ENCODE measurements at places on chromosomes 13 and 19. TPM values are rescaled to one million over a fixed set of nuclear protein-coding genes. Genes with fewer than 3 reads are reported as not detected.

Gene MBD3L2B
- not detected for total RNA-seq

Gene FAM83E
- total RNA-seq, result 0.25 TPM

Gene SLC25A41
- total RNA-seq, result not detected

- no peak for DNase-seq
Observed at GRCh38 chr19:42380155-42380554, 9.9 kb downstream of the CNFN start.

GRCh38 chr13:79393564-79394249 lies 12.3 kb downstream of the RBM26 start:
- no peak for DNase-seq

DNA sequence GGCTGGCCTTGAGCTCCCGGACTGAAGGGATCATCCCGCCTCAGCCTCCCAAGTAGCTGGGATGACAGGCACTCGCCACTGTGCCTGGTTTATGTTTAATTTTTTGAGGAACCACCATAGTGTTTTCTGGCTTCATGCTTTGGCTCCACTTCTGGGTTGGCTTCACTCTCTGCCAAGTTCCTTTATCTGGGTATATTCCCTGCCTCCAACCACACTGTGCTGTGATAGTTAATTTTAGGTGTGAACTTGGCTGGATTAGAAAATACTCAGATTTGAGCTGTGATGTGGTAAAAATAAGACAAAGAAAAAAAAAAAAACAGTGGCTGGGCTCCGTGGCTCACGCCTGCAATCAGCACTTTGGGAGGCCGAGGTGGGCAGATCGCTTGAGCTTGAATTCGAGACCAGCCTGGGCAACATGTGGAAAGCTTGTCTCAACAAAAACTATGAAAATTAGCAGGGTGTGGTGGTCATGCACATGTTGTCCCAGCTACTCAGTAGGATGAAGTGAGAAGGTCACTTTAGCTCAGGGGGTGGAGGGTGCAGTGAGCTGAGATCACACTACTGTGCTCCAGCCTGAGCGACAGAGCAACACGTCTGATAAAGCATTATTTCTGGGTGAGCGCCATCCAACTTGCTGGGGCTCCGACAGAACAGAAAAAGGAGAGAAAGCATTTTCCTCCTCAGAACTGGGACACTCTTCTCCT lies 7.5 kb upstream of the ILF3 start:
- no peak for DNase-seq

DNA sequence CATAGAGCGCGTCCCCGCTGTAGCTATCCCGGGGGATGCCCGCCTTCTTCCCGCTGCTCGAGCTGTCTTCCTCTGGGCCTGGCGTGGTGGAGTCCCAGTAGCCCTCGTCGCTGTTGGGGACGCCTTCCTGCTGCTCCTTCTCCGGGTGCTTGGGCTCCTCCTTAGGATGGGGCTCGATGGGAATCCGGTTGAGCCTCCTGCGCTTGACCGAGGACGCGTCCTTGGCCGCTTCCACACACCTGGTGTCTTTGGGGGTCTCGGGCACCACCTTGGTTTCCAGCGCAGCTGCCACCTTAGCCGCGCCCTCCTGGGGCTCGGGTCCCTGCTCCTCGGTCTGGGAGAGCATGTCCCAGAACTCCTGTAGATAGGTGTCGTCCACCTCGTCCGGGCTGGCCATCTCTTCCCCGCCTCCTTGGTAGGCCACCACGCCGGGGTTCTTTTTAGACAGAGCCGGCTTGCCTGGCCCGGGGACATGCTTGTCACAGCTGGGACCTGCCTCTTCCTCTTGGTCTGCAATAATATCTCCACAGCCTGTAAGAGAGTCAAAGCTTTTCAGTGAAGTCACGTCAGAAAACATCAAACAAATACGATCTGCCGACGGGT lies 2.0 kb downstream of the AMER2 start:
- DNase-seq, result no peak

DNA sequence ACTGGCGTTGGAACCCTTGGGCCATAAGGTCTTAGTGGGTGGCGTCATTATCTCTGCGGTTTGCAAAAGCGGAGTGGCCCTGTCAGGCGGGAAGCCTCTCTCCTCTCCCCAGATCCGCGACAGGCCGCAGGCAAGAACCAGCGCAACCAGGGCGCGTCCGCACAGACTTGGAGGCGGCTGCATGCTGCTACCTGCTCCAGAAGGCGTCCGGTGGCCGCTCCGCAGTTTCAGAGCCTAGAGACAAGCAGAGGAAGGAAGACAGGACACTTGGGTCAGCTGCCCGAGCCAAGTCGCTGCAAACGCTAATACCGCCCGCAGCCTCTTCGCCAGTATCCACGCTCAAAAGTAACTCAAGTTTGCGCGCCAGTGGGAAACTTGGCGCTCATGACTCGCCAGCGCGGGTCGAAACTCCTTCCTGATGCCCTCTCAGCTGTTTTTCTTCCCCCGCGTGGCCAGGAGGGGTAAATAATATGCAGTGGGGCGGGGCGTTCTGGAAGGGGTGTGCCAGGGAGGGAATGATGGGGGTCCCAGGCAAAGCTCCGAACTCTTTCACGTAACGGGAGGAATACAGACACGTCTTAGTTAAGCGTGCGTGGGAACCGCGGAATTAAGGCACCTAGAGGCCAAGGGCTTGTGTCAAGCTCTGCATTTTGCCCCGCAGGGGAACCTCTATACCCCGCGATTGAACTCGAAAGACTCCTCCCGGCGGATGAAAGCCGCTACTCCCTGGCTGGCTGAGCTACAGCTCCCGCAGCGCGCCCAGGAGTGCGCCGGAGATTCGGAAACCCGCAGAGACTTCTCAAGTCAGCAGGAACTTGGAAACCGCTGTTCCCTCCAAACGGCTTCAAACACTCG lies at the start of gene EDNRB:
Gene EDNRB (minus strand): TSS at position 441 of the 855 bp plus-strand sequence. CDS start 258 bp downstream, at position 183.
- DNase-seq, result no peak

GRCh38 chr13:31674051-31674450 lies 65.3 kb upstream of the RXFP2 start:
- DNase-seq, result no peak
